ENCODE measurements at places on chromosomes 12 and 14. TPM values are rescaled to one million over a fixed set of nuclear protein-coding genes. Genes with fewer than 3 reads are reported as not detected.

GRCh38 chr12:46357438-46358324, 14.9 kb downstream of the SLC38A2 start:
- no peak for DNase-seq

GRCh38 chr12:111570084-111570961, 28.8 kb downstream of the ATXN2 start:
- DNase-seq: no peak

DNA sequence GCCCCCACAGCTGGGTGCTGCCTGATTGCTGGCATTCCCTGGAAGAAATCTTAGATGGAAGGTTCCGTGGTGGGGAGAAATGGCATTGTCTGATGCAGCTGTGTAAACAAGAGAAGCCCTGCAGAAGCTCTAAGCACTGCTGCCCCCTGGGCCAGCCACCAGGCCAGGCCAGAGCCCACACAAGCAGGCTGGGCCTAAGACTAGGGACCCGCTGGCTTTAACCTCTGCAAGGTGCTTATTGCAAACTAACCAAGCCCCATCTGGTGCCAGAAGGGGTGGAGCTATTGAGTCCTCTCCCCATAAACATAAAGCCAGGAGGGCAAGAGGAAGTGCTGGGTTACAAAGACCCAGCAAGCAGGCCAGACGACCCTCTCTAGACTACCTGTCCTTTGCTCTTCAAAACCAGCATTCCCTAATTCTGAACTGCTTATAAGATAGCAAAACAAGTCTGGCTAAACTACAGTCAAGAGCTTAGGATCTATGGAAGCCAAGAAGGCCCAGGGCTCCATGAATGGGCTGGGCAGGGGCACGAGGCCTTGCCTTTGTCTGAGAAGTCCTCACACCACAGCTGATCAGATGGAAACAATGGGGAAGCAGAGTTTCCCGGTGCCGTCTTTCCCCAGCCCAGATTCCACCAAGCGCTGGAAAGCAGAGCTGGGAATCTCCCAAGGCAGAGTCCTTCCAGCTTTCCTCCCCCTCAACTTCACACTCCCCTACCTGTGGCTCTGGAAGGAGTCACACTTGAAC, 28.8 kb downstream of the P2RX4 start:
- DNase-seq: no peak

DNA sequence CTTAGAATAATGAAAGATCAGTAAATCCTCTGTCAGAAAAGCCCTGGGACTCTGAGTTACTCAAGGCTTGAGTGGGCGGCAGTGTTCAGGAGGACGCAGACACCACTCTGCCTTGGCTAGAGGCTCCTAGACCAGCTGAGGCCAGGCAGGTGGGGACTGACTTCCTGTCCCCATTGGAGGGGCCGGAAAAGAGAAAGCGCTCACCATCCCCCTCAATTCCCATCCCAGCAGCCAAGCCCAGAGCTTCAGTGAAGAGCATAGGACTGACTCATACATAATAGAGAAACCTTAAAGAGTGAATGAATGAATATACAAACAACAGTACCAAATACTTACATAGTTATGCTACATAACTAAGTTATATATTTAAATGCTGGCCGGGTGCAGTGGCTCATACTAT, 62.0 kb downstream of the PLEKHG7 start:
- DNase-seq: no peak

GRCh38 chr12:78406828-78407227, 457.7 kb upstream of the SYT1 start:
- DNase-seq: no peak

DNA sequence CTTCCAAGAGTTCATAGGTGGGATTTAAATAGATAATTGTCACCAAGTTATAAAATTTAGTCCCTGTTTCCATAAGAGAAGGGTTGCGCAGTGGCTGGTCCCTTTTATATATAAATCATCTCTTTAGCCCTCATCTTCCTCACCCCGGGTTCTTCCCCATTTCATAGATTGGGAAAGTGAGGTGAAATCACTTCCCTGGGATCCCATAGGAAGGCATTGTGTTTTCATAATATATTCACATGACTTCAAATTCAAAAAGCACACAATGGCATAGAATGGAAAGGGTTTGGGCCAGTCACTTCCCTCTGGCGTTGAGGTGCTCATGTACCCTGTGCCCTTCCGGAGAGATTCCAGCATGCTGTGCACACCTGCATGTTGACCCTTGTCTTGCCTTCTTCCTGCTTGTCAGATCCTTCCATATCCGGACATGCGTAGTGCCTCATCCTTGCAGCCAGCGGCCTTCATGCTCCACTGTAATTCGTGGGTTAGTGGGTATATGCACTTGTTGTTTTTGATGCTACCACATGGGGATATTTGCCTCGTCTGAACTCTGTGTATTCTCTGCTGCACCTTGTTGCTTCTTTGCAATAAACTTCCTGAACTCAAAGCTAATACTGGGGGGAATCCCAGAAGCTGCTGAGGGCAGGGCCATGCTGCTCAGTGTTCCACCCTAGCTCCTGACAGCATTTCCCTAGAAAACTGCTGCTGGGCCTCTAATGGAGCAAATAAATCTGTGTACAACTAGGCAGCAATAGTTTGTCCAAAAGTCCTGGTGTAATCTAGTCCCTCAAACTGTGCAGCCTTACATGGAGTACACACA, 59.6 kb downstream of the ANAPC7 start:
- no peak for DNase-seq

GRCh38 chr14:87638196-87638595, 354.8 kb downstream of the GALC start:
- no peak for DNase-seq

- DNase-seq: no peak
Observed at GRCh38 chr12:69834147-69834546, 9.1 kb downstream of the MYRFL start.

- no peak for DNase-seq
Observed at GRCh38 chr14:106216679-106217078, 690.3 kb downstream of the TMEM121 start.

- DNase-seq: no peak
Observed at GRCh38 chr14:82667501-82667900, 1133.8 kb upstream of the SEL1L start.

- no peak for DNase-seq
Observed at GRCh38 chr12:13472690-13473089, 276.2 kb downstream of the EMP1 start.

DNA sequence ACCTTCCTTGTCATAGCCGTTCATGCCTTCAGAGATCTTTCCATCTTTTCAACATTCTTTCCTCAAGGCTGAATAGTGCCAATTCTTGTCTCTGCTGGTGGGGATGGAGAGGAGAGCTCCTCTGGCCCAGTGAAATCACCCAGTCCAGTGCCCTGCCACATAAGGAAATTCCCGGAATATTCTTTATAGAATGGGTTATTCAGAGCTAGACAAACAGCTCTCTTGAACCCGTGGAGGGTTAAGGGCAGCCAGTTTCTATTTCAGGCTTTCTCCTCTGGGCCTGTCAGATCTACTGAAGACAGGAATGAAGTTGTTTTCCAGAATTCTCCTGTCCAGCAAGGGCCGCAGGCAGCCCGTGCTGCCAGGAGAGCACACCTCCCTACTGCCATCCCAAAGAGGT, 8.1 kb upstream of the NRIP2 start:
- DNase-seq: no peak

GRCh38 chr12:4005851-4006430, 132.7 kb upstream of the PARP11 start:
- no peak for DNase-seq

GRCh38 chr12:1642513-1642912, 13.5 kb downstream of the WNT5B start:
- DNase-seq: no peak

DNA sequence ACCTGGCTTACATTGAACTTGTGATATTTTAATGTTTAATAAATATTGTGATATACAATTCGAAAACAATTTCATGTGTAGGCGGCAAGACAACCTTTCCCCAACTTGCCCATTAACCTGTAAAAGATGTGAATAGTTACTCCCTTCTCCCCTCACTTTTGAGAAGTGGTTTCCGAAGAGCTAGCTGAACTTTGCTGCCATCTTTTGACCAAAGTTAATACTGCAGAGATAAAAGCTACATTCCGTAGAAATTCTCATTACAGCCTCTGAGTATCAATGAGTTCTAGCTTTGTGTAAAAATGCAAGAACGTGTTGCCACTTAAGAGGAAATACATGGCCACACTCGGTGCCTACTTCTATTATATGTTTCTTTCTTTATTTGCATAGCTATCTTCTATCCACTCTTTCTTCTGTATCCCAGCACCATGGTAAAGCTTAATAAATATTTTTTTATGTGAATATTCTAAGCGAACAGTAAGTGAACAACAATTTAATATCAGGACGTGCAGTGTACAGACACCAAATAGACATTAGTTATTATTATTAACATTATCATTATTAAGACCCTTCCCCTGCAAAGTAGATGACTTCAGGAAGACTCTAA, 105.1 kb upstream of the TMEM260 start:
- peak; percentile 43 for DNase-seq

- DNase-seq: no peak
Observed at GRCh38 chr12:110721570-110721969, 21.1 kb downstream of the PPP1CC start.

DNA sequence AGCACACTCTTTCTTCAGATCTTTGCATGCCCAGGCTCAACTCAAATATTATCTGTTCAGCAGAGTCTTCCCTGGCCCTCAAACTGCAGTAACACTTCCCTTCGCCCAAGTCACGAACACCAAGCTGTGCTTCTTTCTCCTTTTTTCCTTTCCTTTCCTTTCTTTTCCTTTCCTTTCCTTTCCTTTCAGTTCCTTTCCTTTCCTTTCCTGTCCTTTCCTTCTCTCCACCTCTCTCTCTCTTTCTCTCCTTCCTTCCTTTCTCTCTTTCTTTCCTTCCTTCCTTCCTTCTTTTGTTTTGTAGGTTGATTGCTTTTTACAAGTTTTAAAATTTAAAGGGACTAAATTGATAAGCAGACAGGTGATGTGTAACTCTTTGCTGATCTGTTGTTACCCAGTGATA, 19.0 kb upstream of the ADGRD1 start:
- DNase-seq: no peak

GRCh38 chr12:131561051-131561450, 149.8 kb upstream of the SFSWAP start:
- DNase-seq: no peak

- no peak for DNase-seq
Observed at GRCh38 chr14:72544615-72545387, 349.1 kb downstream of the DPF3 start.

DNA sequence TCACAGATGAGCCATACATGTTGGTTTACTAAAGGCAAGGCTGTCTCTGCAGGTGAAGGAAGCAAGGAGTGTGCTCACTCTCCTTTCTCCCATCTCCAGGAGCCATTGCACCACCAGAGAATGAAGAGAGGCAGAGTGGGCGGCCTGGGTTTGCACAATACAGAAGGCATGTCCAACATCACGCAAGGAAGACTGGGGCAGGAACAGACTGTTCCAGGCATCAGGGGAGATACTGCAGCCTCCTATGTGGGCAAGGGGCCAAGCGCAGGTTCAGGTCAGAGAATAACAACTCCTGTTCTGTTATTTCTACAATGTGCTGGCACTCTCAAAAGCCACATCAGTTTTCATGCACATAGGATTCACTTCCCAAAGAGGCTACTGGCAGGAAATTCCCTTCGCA, 1.7 kb upstream of the TMEM229B start:
- DNase-seq: no peak

- DNase-seq: no peak
Observed at GRCh38 chr14:102998393-102998792, 59.0 kb downstream of the CDC42BPB start.

GRCh38 chr12:15220915-15221885, at the start of gene RERG:
RERG (minus strand) TSS chr12:15221417; CDS start chr12:15217489, 3,928 bp downstream.
- DNase-seq: peak; percentile 79

DNA sequence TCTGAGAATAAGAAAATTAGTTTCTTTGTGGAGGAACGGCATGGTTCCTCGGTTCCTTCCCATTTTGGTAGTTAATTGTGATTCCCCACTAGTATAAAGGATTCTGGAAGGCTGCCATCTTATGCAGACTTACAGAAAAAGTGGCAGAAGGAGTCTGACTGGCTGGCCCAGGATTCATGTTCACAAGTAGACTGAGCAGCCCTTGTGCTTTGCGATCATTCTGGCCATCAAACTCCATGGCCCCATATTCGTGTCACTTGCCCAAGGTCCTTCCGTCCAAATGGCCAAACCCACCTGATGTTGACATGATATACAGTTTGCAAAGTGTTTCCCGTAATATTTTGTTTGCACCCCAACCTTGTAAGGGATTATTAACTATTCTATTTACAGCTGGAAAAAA, 297.2 kb upstream of the AMIGO2 start:
- DNase-seq: no peak

GRCh38 chr14:39315859-39316444, 82.2 kb downstream of the MIA2 start:
- DNase-seq: no peak

- DNase-seq: peak; percentile 41
Observed at GRCh38 chr12:47085815-47086252, 6.1 kb upstream of the AMIGO2 start.

DNA sequence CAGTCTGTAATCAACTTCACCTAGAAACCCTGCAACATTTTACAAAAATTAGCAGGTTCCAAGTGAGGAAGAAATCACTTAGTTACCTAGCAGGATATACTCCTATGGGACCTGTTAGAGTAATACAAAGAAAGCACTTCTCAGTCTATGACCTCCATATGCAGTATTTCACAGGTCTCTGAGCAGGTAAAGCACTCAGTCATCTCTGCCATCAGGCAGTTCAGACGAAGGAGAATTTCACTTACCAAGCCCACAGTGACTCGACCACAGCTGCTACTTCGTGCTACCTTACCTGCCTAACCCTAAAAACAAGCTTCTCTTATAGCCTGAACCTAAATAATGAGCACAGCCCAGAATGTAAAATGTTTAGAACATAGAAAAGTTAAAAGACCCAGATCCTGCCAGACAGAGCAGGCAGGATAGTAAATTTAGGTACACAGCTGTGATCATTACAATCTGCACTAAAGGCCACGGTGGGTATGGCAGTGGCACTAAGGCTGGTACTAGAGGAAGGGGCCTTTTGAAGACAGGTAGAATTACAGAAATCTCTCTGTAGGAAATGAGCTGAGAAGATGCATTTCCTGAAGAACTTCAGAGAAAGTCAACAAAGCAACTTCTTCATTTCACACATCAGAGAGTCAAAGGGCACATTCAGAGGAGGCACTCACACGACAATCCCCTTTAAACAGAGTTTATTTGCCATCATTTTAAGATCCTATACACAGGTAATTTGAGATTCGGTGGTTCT, 35.7 kb downstream of the DCAF5 start:
- DNase-seq: peak; percentile 70

Gene SAMD15
- not detected for total RNA-seq

Gene PPM1H
- total RNA-seq: 0.34 TPM

Gene DACT1
- 32.3 TPM for total RNA-seq

Gene KRT3
- total RNA-seq: not detected

Gene ORAI1
- 73.5 TPM for total RNA-seq

Gene PDE3A
- total RNA-seq: not detected

Gene NR4A1
- total RNA-seq: 0.89 TPM

Gene GRIP1
- 3.7 TPM for total RNA-seq

Gene GUCY2C
- not detected for total RNA-seq

Gene PLA2G1B
- total RNA-seq: not detected
